ENCODE measurements at places on chromosomes 2 and 18. TPM values are rescaled to one million over a fixed set of nuclear protein-coding genes. Genes with fewer than 3 reads are reported as not detected.

DNA sequence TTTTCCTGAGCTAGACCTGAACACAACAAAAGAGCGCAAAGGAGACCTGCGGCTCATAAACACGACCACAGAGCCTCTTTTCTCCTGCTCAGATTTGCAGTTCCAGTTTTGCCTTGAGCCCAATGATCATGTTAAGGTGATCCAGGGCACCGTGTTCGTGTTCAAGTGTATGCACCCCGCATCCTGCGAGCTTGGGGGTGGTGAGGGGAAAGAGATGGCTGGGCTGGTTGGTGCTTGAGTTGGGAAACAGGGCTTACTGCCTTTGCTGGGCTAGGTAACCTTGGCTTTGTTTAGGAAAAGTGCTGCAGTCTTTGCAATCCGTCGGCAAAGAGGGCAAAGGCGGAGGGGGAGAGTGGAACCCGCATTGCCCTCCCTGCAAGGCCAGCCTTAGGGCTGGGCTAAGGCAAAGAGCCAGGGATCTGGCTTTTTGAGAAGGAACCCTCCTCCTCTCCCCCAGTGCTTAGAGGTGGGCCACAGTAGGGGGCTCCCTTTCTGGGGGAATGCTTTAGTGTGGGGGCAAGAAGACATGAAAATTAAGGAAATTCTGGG, 1.3 kb downstream of the HOXD10 start:
- DNase-seq = no peak

The CPO gene
- total RNA-seq = not detected

The MEP1B gene
- total RNA-seq = not detected

The SPHKAP gene
- 0.71 TPM for total RNA-seq

The KHK gene
- total RNA-seq = 5.3 TPM

Data from glutamatergic neuron (in vitro differentiated cells).